ENCODE measurements at places on chromosomes 4 and X.

GRCh38 chrX:52983321-52984000 is 25.1 kb upstream of the FAM156A start:
- no peak for DNase-seq

DNA sequence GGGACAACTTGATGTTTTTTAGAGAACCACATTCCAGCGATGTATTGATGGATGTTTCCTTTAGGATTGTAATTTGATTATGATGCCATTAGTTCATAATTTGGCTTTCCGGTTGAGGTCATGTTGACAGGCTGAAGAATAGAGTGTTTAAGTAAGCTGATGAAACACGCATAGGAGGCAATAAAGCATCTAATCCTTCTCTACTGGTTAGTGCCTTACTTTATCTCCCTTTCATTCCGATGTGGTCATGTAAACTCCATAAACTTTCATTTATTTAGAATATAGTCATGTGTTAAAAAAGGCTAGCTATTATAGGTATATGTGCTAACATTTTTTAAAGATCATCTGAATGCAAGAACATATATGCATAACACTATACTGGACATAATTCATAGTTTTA is 15.0 kb downstream of the FRMPD4 start:
- DNase-seq, result no peak

DNA sequence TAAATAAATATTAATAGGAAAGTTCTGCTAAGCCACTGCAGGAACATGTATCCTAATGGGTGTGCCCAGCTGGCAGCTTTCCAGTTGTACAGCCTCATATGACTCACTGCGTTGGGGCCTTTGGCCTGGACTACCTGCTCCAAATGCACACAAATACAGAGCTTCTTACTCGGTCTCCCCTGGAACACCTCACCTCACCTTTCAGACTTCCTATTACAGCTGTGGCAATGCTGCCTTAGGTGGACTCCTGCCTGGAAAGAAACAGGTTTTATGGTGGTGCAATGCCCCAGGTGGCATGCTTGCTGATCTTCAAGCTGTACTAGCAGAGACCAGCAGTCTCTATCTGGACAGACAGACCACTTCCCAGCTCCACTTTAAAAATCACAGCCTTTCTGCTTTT is 85.7 kb upstream of the EXOC1L start:
- DNase-seq, result no peak

- no peak for DNase-seq
Observed at GRCh38 chr4:51960486-51960885, 59.7 kb downstream of the LRRC66 start.

- no peak for DNase-seq
Observed at GRCh38 chrX:105618393-105619101, 203.8 kb upstream of the NRK start.

GRCh38 chrX:43552156-43552555 is 103.9 kb upstream of the MAOA start:
- DNase-seq, result no peak
